ENCODE measurements at places on chromosomes 13 and 19.

DNA sequence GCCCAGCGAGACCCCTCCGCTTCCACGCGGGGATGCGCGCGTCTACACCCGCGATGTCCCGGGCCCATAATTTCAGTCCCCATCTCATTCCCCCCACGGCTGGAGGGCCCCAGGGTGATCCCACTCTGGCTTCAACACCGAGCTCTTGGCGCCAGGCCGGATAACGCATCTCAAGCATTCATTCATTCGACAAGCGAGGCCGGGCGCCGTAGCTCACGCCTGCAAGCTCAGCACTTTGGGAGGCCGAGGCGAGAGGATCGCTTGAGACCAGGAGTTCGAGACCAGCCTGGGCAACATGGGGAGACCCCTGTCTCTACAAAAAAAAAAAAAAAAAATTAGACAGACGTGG lies 5.9 kb downstream of the ANGPTL6 start:
- DNase-seq = no peak

- DNase-seq = no peak
Measured at GRCh38 chr13:107413005-107413404, 802.3 kb downstream of the LIG4 start.

- DNase-seq = no peak
Measured at GRCh38 chr19:15098460-15098859, 8.7 kb upstream of the SYDE1 start.

DNA sequence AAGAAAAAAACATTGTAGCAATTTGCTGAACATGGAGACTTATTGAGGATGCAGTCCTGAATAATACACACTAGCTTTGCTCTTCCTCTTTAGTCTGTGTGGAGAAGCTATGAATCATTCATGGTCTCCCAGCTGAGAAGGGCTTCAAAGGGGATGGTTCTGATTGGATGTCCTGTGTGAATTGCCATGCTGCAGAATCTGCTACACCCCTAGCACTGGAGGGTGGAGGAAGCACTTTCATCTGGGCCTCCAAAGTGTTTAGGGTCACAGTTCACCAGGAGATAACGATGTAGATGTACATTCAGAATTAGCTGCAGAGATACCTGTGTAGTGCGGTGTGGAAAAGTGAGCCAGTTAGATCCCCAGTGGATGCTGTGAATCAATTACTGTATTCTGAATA lies 321.1 kb upstream of the EDNRB start:
- no peak for DNase-seq

- no peak for DNase-seq
Measured at GRCh38 chr13:113534236-113534860, 43.8 kb upstream of the DCUN1D2 start.

DNA sequence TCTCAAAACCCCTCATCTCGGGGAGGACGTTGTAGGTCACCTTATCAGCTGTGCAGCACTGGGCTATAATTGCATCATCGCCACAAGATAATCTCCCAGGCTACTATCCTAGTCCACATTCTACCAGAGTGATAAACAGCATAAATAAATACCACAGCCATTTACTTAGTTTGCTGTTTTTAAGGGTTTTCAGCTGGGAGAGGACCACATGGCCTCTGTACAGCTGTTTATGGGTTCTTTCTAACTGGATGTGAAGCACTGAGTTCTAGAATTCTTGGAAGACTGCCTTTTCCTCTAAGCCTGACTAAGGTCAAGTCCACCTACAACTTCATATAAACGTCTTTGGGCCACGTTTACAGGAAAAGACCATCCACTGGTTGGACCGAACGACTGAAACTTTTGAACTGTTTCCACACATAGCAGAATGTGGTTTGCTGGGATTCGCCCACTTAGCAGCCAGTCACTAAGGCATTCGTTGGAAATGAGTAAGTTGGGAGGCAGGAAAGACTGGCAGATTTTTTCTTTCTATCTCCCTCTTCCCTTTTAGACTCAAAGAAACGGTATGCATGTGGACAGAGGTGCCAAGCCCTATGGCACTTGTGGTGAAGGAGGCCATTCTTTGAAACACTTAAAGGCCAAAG lies 752.5 kb upstream of the SGCG start:
- no peak for DNase-seq

DNA sequence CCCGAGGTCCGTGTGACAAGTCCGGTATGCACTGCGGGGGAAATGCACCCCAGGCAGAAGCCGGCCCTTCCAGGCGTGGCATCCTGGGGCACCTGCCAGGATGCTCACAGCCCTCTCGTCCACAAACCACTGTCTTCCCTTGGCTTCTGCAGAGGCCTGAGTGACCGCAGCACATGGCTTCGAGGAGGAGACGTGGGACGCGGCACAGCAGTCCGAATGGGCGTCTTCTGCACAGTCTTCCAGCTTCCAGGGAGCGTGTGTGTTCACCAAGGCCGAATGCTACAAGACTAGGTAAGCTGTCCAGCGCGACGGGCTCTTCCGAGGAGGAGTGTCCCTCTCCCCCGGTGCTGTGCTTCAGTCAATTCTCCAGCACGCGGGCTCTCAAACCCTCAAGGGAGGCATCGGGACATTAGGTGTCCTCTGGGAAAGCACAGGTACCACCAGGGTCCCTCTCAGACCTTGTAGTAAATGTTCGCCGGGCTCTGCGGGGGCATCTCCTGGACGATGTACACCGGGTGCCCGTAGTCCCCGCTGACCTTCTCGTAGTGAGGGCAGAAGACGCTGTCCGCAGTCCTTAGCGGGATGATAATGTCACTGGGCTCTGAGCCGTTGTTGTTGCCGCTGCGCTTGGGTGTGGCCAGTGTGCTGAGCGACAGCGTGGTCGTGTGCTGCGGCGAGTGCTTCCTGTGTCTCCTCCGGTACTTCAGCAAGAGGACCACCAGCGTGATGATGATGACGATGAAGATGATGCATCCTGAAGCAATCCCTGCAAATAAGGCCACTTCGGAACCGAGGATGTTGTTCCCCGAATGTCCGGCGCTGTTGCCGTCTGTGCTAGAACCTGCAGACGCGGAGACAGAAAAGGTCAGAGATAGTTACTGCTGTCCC lies 42.6 kb downstream of the EFNB2 start:
- no peak for DNase-seq

GRCh38 chr13:113209759-113210421 lies 477 bp downstream of the CUL4A start:
- peak; percentile 77 for DNase-seq

DNA sequence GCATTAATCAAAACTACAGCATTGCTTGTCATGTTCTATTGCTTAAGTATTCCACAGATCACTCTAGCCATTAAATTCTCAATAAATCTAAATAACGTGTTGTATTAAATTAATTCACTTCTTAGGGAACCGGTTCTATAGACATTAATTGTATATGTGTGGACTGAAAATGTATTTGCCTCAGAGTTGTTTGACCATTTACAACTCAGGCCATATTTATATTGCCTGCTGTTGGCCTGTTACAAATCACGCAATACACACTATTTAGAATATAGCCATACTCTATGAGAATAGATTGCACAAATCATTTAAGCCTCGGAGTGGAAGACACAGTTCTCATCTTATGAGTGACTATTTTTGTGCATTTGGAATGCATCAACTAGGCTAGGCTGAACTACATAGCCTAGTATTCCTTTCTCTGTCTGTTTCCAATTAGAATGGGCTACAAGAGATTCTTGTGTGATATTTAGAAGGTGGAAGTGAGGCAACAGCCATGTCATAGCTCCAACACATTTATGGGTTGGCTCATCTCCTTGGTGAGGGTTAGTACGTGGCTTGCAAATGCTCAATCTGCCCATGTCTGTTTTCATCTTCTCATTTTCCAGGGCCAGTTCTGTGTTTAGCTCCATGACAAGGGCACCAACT lies 1116.1 kb downstream of the PCDH9 start:
- DNase-seq = no peak

- DNase-seq = no peak
Measured at GRCh38 chr13:80131204-80131603, 209.7 kb downstream of the SPRY2 start.

DNA sequence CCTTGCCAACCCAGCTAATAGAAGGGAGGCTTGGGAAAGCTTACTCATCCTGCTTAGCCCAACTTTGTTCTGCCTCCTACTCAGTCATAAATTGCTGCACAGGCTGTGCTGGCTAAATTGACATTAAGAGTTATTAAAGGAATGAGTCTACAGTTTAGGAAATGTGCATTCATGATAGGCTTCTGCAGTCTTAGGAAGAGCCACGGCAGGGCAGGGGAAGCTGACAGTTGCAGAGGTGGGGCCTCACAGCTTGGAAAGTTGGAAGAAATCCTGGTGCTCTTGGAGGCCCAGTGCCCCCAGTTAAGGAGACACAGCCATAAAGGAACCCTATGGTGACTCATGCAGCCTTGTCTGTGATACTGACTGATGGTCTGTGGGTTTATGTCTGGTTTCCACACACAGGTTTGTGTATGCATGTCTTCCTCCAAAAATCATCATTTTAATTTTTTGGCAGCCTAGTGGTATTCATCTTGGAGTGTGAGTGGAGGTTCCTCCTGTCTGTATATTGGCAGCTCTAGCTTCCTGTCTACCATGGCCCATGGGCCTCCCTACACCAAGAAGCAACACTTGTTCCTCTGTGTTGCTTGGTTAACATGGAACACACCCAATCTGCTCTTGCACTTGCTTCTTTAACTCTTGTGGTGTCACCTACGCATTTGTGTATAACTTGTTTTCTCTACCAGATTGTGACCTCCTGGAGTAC lies 135.0 kb upstream of the KL start:
- no peak for DNase-seq

GRCh38 chr13:26541678-26542568 lies 15.6 kb upstream of the WASF3 start:
- DNase-seq = no peak

DNA sequence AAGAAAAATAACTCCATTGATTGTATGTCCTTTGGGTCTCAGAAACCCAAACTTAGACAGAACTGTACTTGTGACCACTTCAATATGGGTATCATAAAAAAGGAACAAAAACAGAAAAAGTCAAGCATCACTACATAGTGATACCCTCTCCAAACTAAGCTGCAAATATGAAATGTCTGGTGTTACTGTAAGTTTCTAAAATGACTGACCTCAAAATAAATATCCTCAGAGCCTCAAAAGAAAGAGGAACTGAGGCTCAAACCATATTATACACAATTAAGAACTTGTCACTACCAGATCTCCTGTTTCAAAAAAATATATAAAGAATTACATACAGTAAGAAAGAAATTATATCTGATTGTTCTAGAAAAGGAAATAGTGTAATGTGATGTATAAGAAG lies 787.9 kb upstream of the KLHL1 start:
- no peak for DNase-seq

DNA sequence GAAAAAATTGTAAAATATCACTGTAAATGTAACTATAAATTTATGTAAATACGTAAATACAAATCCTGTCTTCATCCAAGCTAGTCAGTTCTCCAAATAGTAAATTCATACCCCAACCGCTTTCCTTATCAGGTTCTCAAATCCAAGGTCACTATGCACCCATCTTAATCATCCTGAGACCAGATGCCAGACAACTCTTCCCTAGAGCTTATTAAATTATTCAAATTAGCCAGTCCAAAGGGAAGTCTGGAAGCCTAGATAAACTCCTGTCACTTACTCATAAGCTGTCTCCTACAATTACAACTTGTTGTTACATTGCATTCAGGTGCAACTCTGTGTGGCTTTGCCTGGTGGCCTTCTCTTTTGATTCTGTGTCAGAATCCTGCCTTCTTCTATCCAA lies 836.1 kb upstream of the PCDH20 start:
- no peak for DNase-seq

GRCh38 chr13:20769091-20769490 lies 4.7 kb downstream of the EEF1AKMT1 start:
- no peak for DNase-seq

DNA sequence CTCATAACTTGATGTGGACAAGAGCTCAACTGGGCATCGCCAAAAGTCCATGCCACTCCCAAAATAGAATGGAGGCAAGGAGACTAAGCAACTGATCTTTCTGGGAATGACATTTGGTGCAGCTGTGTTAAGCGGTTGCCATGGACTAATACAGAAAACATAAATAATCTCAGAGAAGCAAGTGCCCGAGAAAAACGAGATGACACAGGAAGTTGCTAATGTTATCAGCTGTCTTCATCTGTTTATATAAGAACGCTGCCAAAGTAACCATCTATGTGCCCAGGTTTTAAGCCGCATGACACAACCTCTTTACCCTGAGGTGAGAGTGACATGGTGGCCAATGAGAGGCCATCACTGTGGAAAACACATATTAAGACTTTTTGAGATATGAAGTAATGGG lies 54.9 kb upstream of the SACS start:
- DNase-seq = no peak

GRCh38 chr19:3365836-3366752 lies at the start of gene NFIC:
TSS of gene NFIC (plus strand) at chr19:3366583. CDS start at chr19:3366637, 54 bp downstream.
- DNase-seq = peak; percentile 49

DNA sequence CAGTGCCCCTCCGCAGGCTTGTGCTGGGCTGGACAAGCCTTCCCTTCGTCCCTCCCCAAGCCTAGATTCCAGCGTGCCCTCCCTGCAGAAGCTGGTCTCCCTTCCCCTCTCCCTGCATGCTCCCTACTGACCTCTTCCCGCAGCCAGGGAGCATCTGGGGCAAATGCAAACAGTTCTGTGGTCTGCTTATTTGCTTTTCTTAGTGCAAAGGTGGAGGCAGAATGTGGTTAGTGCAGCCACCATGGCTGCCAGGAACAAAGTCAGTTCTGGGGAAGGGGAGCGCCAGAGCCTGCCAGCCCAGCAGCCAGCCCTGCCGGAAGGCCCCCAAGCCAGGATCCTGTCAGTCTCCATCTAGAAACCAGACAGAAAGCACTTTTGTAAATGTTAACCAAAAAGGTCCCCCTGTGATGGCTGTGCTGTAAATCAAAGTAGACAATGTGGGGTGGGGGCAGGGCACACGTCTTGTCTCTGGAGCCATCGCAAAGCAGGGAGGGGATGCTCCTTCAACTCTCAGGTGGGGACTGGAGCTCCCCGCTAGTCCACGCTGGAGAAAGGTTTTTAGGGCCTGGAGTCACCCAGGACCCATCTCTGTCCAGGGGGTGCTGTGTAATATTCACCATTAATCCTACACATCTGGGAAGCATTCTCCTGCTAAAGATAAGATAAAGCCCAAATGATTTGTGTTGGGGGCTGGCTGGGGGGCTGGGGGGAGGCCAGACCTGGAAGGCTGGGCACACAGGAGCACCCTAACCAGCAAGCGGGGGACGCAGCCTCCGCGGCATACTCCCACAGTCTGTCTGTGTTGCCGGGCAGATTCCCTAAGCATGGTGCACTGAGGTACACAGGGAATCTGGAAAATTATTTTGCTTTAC lies 30.9 kb downstream of the SERP2 start:
- DNase-seq = no peak

DNA sequence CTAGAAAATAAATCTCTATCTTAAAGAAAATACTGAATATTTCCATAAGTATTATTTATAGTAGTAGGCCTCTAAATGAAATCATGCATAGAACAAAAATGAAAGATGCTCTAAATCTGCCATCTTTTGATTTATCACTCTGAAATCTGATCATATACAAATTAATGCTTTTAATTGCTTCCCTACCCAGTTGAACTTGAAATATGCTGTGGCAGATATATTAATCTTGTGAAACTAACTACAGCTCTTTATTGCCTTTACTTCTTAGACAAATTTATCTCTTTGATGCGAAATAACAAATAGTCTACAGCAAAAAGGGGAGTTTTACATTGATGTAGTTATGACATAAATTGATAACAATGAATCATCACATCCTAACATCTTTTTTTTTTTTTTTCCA lies 510.7 kb upstream of the SLITRK6 start:
- DNase-seq = no peak
